ENCODE measurements at places on chromosomes 3 and 15.

DNA sequence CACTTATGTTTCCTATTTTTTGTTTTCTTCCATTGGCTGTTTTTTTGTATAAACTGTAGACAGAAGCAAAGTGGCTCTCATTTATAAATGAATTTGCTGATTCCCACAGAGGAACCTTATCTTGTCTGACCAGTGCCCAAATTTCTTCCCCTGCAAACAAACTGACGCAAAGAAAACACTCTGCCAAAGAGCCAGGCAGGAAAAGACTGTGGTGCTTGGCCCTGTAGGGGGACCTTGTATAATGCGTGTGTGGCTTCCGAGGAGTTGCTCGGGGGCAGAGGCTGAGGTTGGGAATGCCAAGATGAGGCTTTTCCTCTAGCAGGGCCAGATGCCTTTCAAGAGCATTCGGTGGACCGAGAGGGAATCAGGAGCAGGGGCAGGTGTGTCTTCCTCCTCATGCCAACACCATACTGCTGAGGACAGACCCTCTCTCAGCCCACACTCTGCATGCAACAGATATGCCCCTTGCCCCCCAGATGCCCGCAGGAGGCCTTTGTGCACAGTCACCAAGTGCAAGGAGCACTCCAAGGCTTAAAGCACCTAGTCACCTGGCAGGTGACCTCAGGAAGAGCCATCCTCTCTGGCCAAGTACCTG, 104.3 kb upstream of the ABHD17C start:
- DNase-seq: no peak

DNA sequence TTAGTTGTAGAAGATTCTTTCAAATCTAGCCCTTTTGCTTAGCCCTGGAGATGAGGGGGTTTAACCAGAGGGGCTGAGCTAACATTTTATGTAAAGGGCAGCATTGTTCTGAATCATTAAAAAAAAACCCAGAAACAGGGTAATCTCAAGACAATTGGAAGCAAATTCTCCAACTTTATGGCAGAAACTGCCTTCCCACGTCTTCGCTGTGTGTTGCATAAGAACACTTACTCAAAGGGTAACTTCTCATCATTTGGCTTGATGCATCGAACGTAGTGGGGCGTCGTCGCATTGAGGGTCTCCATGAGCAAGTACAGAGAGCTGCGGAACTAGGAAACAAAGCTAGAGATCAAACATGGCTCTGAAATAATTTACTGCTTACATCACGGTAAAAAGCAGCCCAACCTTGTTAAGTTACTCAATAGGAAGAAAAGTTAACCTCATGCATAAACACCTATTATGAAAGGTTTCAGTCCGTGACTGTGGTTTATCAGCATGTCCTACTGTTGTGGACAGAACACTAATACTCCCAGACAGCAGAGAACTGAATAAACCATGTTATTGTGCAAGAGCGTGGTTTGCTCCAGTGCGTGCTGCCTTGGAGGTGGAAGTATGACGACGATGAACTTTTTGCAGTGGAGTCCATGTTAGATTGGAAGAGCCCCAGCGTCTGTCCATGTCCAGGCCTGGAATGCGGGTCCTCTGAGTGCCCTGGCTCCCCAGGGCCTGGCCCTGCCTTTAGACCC, 48.7 kb downstream of the MYO5C start:
- DNase-seq: no peak

DNA sequence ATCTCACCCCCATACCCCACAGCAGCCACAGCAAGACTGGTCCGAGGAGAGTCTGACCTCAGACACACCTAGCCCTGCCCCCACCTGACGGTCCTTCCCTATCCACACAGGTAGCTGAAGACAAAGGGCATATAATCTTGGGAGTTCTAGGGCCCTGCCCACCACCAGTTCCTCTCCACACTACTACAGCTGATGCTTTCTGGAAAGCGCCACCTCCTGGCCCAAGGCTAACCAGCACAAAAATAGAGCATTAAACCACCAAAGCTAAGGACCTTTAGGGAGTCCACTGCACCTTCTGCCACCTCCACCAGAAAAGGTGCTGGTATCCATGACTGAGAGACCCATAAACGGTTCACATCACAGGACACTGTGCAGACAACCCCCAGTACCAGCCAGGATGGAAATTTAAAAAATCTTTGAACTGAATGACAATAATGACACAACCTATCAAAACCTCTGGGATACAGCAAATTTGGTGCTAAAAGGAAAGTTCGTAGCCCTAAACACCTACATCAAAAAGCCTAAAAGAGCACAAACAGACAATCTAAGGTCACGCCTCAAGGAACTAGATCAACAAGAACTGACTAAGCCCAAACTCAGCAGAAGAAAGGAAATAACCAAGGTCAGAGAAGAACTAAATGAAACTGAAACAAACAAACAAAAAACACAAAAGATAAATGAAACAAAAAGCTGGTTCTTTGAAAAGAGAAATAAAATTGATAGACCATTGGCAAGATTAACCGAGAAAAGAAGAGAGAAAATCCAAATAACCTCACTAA, 122.1 kb upstream of the TPRG1 start:
- no peak for DNase-seq

DNA sequence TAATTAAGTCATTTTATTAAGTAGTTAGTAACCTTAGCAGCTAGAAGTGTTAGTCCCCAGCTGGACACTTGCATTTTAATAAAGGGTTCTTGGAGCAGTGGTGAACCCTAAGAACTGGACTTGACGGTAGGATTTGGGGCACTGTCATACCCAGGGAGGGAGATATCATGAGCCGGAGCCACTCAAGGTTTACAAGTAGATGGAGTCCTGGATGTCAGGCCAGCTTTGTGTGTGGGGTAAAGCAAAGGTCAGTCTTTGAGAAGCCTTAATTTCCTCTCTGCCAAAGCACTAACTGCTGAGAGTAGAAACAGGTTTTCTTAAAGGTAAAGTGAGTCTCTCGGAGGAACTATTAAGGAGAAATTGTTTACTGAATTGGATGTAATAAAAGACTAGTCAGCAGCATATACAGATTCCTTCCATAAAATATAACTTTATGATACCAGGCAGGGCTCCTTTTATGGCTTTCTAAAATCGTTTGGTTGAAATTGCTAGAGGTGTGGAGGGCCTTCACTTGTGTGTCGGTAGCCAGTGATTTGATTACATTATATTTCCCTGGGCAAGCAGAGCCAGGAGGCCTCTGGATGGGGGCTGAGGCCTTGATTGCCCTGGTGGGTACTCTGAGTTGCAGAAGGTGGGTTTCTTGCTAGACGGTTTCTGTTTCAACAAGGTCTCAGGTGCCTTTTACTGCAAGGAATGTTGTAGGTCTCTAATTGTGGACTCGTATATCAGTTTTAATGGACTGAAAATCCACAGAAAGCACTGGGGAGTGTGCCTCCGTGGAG, 23.1 kb downstream of the SQOR start:
- no peak for DNase-seq

DNA sequence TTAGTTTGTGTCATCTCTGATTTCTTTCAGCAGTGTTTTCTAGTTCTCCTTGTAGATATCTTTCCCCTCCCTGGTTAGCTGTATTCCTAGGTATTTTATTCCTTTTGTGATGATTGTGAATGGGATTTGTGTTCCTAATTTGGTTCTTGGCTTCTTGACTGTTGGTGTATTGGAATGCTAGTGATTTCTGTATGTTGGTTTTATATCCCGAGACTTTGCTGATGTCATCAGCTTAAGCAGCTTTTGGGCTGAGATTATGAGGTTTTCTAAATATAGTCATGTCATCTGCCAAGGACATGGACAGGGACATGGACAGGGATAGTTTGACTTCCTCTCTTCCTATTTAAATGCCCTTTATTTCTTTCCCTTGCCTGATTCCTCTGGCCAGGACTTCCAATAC, 35.8 kb downstream of the MYO9A start:
- no peak for DNase-seq

DNA sequence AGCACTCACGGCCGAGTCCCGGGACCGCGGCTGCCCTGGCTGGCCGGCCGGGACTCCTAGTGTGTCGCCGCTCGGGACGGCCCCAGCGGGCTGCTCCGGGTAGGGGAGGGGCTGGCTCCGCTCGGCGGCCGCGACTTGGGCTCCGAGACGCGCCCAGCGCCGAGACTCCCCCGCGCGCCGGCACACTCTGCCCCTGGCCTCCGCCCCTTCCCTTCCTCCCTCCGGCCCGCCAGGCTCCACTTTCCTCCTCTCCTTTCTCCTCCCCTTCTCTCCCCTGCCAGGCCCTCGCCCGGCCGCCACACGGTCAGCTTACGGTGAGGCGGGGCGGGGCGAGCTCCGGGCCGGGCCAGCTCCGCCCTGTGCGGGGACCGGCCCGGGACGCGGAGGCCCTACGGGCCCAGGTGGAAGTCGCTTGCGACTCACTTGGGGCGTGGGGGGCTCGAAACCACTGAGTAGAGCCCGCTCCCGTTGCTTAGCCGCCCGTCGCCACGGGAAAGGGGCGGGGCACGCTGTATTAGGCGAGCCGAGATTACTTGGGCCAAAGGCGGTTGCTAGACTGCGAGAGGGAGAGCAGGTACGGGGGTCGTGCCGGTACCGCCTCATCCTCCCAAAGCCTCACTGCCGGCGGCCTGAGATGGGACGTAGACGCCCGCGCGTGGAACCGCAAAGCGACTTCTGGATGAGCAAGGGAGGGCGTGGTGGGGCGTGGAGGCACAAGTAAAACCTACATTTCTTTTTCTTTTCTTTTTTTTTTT, at the start of gene ITGB5:
ITGB5 (minus strand) TSS at position 189 of the 755 bp plus-strand sequence. CDS start 365 bp downstream, outside the sequence.
- peak; percentile 41 for DNase-seq

GRCh38 chr3:194243172-194243837, 107.4 kb downstream of the HES1 start:
- DNase-seq: no peak

GRCh38 chr3:30505866-30506520, 100.4 kb upstream of the TGFBR2 start:
- DNase-seq: no peak

DNA sequence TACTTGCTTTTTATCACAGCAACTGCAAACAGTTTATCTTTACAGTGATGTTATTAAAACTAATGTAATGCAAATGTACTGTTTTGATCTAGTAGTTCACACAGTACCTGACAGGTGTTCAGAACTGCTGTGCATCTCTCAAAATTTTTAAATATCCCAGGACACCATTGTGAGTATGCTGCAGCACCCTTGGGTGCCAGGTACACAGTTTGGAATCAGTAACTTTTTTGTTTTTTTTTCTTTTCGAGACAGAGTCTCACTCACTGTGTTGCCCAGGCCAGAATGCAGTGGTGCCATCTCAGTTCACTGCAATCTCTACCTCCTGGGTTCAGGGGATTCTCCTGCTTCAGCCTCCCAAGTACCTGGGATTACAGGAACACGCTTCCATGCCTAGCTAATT, 3.0 kb downstream of the KNL1 start:
- DNase-seq: no peak

DNA sequence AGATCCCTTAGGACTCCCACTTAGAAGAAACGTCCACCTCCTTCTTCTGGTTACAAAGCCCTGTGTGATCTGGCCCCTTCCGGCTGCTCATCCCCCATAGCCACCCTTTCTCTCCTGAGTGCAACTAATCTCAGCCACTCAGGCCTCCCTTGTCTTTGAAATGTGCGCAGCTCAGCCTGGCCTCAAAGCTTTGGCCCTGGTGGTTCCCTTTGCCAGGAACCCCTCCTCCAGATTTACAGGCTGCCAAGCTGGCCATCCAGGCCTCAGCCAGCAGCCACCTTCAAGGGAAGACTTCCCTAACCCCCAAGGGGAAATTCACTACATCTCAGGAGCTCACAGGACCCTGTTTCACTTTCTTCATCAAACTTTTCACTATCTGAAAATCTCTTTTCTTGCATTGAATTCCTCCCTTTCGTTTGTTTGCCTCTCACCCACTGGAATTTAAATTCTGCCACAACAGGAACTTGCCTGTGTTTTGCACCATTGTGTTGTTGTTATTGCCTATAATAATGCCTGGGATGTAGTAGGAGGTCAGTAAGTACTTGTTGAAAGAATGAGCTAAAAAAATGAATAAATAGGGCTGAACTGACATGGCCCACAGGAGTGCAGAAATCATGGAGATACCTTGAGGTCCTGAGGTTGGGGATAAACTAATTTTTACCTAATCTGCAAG, 109.5 kb upstream of the PFN2 start:
- DNase-seq: no peak

GRCh38 chr3:195003006-195003892, 267.7 kb downstream of the XXYLT1 start:
- DNase-seq: no peak

DNA sequence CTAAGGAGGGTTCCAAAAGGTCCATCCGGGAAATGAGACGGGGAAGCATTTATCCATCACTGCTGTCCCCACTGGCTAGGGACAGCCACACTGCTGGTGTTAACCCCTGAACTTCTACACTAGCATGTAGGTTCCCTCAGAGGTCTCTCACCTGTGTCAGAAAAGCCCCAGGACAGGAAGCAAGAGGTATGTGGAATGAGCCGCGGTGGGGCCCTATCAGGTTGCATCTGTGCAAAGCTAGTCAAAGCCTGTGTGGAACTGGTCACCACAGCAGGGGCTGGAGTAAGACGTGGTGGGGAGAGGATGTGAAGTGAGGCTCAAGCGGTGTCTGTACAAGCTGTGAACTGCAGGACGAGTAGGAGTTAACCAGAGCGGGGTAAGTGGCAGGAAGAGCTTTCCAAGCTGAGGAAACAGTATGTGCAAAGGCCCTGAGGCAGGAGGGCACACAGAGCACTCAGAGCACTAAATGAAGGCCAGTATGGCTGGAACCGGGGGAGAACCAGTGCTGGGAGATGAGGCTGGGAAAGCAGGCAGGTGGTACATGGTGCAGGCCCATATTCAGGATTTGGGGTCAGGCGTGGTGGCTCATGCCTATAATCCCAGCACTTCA, 57.8 kb downstream of the MEGF11 start:
- DNase-seq: no peak

DNA sequence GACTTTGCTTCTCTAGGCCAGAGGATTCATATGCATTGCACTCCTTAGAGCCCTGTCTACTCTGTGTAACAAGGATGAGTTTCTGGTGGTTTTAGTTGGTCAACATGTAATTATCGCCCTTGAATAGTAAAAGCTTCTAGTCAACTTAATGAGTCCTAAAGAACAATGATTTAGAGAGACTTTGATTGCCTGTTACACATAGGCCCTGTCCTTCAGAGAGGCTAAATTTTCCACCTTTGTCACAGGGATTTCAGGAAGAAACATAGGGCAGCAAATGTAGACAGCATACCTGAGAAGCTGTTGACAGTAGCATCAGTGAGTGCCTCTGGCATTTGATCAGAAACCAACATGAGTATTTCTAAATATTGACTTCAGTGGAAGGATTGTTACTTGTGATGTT, 7.1 kb downstream of the BTLA start:
- DNase-seq: no peak

GRCh38 chr15:26864664-26865191, 2.1 kb upstream of the GABRA5 start:
- DNase-seq: no peak

DNA sequence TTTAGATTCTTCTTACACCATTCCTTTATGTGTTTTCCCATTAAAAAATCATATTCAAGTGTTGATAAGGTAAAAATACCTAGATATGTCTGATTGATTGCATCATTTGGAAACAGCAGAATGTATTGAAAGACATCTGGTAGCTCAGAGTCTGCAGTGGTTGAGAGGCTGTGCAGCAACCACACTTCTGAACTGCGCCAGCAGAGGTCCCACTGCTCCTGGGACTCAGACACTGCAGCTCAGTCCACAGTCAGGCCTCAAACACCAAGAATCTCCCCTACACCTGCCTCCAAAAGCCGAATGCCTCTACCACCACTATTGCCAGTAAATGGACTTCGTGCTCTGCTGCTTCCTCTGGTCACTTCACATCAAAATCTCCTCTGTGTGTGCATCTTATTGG, 176.9 kb upstream of the LMCD1 start:
- peak; percentile 22 for DNase-seq

Data from HTR-8/SVneo (cell line).